ENCODE measurements at places on chromosomes 4 and X. TPM values are rescaled to one million over a fixed set of nuclear protein-coding genes. Genes with fewer than 3 reads are reported as not detected.

- DNase-seq = no peak
Measured at GRCh38 chr4:178102139-178102538, 659.9 kb upstream of the AGA start.

- DNase-seq = no peak
Measured at GRCh38 chr4:163473576-163473975, at the start of gene TKTL2. TKTL2 (minus strand) TSS chr4:163473754; CDS start chr4:163473734, 20 bp downstream.

DNA sequence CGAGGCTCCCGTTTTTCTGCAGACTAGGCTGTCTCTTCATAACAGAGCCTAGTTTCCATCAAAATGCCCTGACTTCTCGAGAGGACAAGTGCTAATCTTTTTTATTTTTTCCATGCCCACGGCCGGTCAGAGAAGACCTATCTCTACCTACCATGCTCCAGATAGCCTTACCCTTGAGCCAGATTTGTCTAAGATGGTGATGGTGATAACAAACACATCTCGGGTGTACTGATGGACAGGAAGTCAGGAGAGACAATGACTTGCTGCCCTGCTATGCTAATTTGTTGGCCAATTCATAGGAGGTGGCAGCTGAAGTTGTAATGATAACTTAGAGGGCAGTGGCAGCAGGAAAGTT lies 42.2 kb upstream of the NKRF start:
- no peak for DNase-seq

DNA sequence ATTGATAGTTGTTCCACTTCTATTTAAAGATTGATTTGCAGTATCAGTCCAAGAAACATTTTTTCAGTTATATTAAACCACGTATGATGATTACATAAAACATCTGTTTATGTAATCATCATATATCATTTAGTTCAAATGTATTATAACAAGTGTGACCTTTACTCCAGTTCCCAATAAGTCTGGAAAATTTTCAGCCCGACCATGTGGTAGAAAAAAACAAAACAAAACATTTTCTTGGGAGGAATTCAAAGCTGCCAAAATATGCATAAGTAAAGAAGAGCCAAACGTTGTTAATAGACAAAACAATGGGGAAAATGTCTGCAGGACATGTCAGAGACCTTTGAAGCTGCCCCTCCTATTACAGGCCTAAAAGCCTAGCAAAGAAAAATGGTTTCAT lies 709.1 kb downstream of the FAT4 start:
- DNase-seq = no peak

DNA sequence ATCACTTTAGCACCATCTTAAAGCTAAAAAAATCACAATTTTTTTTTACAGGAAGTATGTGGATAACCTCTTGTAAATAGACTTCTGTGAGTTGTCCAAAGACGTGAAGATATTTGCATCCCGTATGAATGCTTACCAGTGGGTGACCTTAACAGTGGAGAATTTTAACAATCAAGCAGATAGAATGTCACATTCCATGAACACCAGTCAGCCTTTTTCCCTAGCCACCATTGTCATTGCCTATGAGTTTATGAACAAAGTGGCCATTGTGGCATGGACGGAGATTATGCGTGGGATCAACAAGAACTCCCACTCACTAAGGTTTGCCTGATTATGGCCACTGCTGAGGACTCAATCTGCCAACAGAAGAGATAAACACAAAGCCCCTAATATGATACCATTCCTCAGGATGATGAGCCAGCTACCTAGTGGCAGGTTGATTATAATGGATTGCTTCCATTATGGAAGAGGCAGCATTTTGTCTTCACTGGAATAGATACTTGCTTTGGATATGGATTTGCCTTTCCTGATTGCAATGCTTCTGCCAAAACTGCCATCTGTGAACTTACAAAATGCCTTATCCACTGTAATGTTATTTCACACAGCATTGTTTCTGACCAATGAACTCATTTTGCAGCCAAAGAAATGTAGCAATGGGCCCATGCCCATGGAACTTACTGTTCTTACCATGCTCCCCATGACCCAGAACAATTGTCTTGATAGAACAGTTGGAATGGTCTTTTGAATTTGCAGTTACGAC lies 830.9 kb upstream of the NDST4 start:
- no peak for DNase-seq

DNA sequence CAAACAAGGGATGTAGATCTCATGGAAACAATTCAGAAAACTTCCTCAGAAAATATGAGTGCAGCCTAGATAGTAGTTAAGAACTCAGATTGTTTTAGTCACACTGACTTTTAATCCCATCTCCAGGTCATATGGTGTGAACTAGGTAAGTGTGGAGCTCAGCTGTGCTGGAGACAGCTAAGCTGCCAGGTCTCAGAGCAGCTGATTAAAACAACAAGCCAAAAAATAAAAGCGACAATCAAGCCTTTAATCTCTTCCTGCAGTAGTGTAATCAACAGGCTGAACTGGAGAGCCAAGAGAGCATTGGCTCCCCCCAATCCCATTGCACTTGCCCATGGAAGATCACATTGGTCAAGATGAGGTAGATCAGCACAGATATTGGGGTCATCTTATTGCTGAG lies 98.3 kb upstream of the ATOH1 start:
- DNase-seq = no peak

GRCh38 chr4:123304151-123304964 lies 92.2 kb upstream of the SPRY1 start:
- DNase-seq = no peak

DNA sequence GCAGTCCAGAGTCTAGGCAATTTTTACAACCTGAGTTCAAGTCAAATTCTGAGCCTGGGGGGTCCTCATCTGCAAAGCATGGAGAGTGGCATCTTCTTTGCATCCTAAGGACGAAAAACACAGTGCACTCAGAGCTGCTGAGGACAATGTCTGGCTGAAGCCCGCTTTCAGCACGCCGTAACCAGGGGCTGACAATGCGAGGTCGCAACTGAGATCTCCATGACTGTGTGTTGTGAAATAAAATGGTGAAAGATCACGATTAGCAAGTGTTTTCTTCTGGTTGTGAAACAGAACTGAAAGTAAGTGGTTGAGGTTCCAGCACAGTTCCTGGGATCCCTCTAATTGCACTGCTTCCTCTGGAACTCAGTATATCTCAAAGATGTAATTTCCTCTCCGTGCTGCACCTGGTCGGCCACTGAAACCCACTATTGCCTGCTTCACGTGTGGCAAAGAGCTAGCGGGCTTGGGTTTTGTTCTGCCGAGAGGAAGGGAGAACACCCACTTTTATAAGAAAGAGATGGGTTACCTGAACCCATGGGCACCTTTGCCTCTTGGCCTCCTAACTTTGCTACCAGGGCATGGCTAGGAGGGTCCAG lies 7.7 kb upstream of the F11 start:
- DNase-seq = no peak

- DNase-seq = no peak
Measured at GRCh38 chr4:96120206-96120605, 280.3 kb downstream of the PDHA2 start.

- no peak for DNase-seq
Measured at GRCh38 chr4:177569434-177569833, 127.2 kb upstream of the AGA start.

DNA sequence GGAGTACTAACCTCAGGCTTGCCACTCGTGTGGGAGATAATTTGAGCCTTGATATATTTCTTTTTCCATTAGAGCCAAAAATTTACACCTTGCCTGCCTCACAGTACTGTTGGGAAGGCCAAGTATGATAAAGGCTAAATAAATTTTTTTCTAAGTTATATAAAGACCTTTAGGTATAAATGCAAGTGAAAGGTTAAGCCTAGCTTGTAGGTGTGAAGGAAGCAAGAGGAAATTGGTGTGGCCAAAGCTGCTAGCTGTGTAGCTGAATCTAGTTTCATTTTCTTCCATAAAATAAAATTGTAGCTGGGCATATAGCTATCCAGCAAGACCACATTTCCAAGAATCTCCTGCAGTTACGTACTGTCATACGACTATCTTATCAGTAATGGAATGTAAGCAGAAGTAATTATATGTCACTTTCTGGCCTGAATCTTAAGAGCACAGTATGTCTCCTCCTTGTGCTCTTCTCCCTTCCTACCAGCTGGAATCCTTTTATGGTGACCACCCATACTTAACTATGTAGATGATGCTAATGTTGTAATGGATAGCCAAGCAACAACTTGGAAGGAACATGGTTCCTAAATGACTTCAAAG lies 14.3 kb upstream of the GABRE start:
- DNase-seq = no peak

DNA sequence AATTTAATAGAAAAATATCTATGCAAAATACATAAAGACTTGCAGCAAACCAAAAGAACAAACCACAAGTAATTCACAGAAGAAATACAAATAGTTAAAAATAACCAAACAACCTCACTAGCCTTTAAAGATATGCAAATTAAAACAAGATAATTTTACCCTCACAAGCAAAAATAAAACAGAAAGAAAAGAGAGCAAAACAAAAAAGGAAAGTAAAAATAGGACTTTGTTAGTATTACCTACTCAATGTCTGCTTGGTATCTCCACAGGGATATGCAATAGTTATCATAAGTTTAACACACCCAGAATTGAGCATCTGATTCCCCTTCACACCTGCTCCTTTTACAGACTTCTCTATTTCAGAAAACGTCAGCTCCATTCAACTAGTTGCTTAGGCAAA lies 737.5 kb upstream of the MAGEB2 start:
- no peak for DNase-seq

DNA sequence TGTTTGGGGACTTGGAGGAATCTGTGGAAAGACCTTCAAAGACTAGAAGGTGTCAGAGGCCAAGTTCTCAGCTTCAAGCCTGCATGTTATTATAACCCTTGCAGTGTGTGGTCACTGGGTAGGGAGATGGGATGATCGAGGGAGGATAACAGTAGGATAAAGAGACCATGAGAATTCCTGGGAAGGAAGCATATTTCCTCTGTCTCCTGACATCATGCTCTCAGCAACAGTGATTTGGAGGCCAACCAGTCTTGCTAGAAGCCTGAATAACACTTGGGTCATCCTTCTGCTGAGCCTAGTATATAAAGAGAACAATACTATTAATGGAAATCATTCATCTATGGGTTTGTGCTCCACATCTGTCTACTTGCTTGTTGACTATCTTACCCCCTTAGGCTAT lies 40.9 kb upstream of the ANXA3 start:
- DNase-seq = no peak

The INTS6L gene
- 4.7 TPM for total RNA-seq

The NSUN7 gene
- 2.1 TPM for total RNA-seq

The CCSER1 gene
- total RNA-seq = 5.7 TPM

The HELT gene
- not detected for total RNA-seq

The CCDC160 gene
- 3.0 TPM for total RNA-seq

The SYP gene
- 0.10 TPM for total RNA-seq

The NUDT11 gene
- total RNA-seq = 3.3 TPM

The NOP14 gene
- 15.5 TPM for total RNA-seq

The TMEM255A gene
- 0.30 TPM for total RNA-seq

The GALNT7 gene
- 86.4 TPM for total RNA-seq

The VCX3A gene
- total RNA-seq = not detected

The IL15 gene
- 20.1 TPM for total RNA-seq

The FAM184B gene
- not detected for total RNA-seq

The PAGE2B gene
- total RNA-seq = not detected

The EDA gene
- 0.87 TPM for total RNA-seq

The MAGEC1 gene
- not detected for total RNA-seq

Measured in renal cortical epithelial cell (primary cell).